ENCODE measurements at places on chromosomes 12 and 14.

DNA sequence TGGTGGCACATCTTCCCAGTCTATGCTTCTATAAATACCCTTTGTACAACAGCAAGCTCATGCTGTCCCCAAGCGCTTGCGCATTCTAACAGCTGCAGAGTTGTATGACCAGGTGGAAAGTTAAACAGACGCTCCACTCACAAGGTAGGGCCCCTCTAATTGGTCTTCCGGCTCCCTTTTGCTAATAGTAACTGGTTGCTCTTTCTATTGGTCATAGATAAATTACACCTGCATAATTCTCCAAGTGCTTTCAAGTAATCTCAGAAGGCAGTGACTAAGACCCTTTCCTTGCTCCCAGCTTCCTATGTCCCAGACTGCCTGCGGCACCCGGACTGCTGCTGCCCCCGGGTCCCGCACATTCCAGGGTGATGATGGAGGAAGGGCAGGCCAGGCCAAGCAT lies 6.1 kb upstream of the TSPAN9 start:
- no peak for DNase-seq

GRCh38 chr12:1793426-1794210 lies 26.7 kb upstream of the LRTM2 start:
- DNase-seq, result no peak

DNA sequence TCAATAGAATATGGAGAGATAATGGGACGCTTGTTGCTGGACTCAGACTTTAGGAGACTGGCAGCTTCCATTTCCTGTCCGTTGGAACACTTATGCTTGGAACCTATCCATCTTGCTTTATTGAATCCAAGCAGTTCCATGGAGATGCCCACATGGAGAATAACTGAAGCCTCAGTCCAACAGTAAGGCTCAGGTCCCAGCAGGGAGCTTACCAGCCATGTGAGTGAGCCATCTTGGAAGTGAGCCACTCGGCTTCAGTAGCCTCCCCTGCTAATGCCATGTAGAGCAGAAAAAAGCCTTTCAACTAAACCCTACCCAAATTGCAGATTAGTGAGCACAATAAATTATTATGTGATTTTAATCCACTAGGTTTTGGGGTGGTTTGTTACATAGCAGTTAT lies 538.8 kb upstream of the STXBP6 start:
- no peak for DNase-seq

- no peak for DNase-seq
These were observed 67.2 kb downstream of the TTC9 start for GRCh38 chr14:70708717-70709570.

GRCh38 chr12:13210236-13211190 lies 14.0 kb downstream of the EMP1 start:
- DNase-seq, result no peak

DNA sequence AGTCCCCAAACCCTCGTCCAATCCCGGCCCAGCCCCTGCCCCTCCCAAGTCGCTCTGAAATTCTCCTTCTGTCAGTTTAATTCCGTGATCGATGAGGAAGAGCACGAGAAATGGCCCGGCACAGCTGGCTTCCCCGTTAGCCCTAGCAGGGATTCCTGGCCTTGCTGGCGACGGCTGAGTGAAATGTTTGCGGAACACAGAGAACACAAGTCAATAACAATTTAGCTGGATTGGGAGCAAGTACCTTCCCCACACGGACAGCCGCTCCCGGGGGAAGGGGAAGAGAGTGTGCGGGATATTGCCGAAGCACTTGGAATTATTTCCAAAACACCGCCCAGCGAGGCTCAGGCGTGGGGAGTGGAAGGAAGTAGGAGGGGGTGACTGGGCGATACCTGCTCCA lies 134.6 kb downstream of the RBM19 start:
- no peak for DNase-seq

- DNase-seq, result no peak
These were observed 116.9 kb downstream of the FGD4 start for GRCh38 chr12:32516230-32516629.

DNA sequence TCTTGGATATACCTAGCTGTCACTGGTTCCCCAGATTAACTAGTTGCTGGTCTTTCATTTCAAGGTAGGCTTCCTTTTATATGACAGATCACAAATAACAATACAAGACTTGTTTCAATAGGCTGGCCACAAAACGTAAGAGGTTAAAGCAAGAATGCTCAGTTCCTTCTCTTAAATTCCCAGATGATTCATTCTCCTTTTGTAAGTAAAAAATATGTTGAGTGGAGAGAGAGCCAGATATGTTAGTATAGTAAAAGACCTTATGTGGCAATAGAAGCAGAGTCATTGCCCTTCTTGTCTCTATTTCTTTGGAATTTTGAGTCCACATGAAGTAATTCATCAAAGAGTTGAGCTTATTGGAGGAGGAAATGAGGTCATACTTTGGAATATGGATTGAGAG lies 939.0 kb upstream of the ATXN7L3B start:
- DNase-seq, result no peak

DNA sequence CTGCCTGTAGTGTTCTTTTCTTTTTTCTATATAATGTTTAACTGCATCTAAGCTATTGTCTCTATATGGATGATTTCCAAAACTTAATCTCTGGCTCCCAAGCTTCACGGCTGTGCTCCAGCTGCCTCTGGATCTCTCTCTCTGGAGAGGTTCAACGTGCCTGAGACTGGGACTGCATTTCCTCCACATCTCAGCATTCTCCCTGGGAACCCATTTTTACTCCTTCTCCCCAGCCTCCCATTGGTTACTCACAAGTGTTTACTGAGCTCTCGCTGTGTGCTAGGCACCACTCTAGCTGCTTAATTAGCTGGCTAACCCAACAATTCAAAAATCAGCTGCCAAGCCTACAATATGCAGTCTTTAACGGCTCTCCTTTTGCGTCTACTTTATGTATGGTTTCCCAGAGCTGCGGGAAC lies 34.7 kb downstream of the FBXL14 start:
- DNase-seq, result no peak

DNA sequence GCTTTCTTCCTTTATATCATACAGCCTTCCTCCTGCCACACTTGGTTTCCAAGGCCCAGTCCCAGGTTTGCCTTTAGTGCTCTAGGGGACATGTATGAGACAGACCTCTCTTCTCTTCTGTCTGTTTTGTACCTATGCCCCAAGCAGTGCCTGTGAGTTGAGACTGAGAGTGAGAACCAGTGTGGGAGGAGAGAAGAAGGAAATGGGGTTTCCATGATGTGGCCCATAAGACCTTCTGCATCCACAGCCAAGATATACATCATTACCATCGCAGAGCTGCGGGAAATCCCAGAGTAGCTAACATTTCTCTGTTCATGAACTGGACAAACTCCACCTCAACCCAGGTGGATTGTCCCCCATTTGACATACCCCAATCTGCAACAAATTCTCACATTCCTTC lies 2.8 kb downstream of the TESPA1 start:
- DNase-seq, result no peak

Measured in stimulated activated CD8-positive, alpha-beta memory T cell treated with anti-CD3 and anti-CD28 coated beads, Interleukin-7, amount 100 ng/mL, for 1 hour (primary cell).